ENCODE measurements at places on chromosomes 6 and 20.
A peak's percentile ranks its signal among the peaks of the same experiment; 100 is the strongest.

DNA sequence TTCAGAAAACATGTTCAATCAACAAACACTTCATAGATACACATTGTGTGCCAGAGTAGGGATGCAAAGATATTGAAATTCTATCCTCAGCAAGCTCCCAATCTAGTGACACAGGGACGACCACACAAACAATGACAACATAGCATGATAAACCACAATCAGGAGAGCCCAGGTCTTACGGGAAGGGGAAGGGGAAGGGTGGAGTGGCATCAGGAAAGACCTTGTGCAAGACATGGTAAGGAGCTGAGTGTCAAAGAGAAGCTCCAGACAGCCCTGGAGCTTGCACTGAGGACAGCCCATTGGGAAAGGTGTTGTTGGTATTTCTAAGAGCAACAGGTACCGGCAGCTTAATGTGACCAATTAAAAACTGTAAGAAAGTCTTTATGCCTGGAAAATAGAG is 103.6 kb downstream of the PDE7B start:
- no peak for DNase-seq

GRCh38 chr6:156026486-156027247 is 571.0 kb upstream of the NOX3 start:
- DNase-seq = no peak

DNA sequence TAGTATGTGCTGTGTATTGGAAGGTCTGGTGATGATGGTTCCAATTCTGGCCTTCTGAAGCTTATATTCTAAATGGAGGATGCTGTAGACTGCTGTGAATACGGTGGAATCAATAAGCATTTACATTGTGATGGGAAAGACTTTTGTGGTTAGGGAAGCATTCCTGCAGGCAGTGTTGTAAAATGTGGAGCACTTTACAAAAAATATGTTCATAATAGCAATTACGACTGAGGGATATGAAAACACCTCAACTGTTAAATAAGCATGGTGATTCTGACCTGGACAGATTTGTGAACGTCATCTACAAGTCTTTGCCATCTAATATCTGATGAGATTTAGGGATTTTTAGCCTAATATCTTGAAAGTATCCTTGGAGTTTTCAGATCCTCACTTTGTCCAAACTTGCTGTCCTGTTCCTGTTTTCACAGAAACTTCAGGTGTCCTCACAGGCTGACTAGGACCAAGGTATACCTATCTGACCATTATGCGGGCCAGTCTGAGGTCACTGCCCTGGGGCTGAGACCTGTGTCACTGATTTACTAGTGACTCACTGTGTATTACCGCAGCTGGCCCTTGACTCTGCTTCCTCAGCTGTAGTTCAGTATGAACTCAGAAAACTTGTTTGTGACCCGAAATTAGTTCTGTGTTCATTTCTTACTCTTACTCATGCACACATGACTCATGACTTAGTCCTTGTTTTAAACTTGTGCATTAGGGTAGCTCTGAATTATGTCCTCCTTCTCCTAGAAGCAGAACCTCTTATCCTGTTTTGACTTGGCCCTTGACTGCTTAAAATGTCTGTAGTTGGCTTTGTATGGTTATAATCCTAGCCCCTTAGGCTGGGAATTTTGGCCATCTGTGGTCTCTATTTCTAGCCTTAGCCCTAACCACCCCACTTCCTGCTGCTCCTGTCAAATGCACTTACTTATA is 343.0 kb downstream of the CDKAL1 start:
- peak; percentile 98 for DNase-seq

GRCh38 chr20:48550814-48551213 is 277.0 kb downstream of the PREX1 start:
- DNase-seq = no peak

DNA sequence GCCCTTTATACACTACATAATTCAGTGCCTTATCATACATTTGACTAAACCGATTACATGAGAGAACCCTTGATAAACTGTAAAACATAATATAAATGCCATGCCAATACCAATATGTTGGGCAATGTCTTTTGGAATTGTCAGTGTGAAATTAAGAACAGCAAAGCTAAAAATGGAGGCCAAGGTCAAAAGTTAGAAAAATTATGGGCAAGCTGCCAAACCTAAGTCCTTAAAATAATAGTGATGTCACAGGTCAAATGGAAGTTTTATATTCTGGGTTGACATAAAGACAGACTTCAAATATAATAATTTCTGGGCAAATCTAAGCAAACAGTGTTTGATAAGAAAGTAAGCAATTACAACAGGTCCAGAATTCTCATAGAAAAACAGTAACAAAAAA is 696.7 kb downstream of the RNF144B start:
- no peak for DNase-seq

DNA sequence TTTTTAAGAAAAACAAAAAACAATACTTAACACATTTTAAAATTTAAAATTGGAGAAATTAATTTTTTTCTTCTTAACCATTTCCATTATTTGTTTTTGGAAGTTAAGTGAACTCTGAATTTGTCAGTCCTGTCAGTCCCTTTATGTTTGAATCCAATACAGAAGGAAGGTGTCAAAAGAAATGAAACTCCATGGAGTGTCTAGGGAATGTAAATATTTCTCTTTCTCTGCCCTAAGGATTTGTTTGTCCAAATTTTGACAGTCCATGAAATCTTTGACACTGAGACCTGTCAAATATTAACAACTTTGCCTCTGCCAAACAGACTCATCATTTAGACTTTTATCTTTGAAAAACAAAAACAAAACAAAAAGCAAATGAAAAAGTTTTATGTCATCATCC is 166.4 kb downstream of the EPHA7 start:
- DNase-seq = no peak

DNA sequence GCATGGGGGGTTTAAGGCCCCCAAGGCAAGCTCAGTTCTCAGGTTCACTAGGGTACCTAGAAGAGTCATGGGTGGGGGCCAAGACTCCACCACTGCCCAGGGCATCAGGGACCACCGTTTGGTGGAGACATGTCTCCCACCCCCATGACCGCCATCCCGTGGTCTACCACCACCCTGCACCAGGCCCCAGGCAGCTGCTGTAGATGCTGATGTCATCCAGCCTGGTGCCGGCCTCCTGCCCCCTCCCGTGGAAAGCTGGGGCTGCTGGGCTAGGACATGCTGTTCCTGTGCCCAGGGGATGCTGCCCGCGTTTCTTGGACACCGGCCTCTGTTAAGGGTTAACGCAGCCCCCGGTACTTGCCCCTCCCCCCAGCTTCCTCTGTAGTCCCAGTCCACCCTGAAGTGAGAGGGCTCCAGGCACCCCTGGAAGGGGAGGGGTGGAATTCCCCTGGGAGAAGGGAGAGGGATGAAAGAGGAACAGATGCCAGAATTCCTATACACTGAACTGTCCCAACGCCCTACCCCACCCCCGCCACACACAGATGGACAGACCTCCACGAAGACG is 587 bp downstream of the IP6K3 start:
- DNase-seq = peak; percentile 20

GRCh38 chr6:118892355-118892991 is 1.5 kb upstream of the ASF1A start:
- no peak for DNase-seq

DNA sequence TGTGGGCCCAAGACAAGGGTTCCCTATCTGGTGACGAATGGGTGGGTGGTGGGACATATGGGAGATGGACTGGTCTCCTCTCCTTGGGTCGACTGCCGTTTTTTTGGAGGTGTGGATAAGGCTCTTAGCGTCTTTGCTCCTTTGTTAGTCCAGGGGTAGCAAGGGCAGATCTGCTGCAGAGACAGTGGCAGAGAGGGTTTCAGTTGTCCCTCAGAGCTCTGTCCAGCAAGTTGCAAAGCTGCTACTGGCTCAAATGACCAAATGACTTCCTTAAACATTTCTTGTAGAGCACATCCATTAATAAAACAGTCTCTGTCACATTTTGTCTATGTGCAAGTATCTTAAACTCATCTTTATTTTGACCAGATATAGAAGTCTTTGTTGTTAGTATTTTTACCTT is 508.0 kb upstream of the ADGRB3 start:
- no peak for DNase-seq

DNA sequence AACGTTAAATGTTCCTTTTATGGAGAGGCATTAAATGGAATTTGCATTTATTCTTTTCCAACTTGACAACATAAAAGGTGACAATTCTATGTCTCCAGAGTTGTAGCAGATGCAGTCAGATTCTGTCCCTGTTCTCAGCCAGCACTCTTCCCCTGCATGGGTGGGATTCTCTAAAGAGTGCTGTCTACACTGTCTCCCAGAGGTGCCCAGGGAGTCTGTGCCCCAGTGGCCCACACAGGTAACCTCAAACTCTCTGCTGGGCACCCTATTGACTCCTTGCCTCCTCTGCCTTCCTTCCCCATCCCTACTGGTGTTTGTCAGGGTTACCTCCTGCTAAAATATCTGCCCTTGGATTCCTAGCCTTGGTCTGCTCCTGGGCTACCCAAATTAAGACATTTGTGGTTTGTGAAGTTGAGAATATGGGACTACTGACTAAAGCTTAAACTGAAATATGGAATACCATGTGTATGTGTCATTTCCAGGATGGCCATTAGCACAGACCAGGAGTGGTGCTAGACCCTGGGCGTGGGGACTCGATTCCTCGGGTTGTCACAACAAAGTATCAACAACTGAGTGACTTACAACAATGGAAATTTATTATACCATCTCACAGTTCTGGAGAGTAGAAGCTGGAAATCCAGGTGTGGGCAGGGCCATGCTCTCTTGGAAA is 284.7 kb downstream of the CDH26 start:
- peak; percentile 75 for DNase-seq

DNA sequence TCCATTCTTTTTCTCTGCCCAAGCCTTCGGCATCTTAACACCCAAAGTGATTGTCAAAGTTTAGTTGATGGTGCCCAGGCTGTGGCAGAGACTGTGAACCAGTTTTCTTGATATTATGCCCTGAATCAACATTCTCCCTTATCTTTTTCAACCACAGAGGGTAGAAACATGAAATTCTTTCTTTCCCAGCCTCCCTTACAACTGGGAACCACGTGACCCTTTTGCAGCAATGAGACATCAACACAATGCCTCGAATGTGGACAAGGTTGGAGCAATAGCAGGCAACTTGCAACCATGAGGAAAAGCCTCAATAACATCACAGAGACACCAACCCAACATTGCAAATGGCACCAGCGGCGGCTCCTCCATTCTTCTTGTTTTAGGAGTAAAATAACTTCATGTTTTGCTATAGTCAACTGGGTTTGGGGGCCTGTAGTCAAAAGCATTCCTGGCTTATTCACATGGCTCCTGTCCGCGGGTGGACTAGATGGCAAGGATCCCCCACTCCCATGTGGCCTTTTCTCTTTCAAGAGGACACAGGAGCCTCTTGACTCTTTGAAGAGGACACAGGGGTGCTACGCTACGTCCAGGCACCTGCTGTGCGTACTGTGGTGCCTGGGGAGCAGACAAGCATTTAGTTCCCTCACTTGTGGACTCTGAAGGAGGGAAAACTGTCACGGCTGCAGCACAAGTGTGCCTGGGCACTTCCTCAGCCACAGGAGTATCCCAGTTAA is 90.5 kb downstream of the NOL4L start:
- no peak for DNase-seq

DNA sequence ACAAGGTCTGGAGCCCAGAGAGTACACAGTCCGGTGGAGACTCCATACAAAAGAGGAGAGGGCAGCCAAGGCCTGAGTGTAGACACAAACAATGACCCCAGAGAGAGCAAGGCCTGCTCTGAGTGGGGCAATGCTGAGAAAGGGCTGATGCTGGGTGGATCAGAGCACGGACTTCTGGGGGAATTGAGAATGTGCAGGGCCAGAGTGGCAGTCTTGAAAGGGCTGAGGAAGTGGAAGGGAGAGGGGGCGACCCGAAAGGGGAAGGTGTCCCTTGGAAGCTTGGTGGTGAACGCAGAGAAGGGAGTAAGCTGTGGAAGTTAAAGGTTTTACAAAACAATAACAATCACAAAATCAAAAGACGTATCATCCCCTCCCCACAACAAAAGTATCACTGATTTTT is 12.0 kb upstream of the GRM4 start:
- DNase-seq = no peak

GRCh38 chr20:45963059-45964005 is 8.7 kb downstream of the ZNF335 start:
- no peak for DNase-seq

DNA sequence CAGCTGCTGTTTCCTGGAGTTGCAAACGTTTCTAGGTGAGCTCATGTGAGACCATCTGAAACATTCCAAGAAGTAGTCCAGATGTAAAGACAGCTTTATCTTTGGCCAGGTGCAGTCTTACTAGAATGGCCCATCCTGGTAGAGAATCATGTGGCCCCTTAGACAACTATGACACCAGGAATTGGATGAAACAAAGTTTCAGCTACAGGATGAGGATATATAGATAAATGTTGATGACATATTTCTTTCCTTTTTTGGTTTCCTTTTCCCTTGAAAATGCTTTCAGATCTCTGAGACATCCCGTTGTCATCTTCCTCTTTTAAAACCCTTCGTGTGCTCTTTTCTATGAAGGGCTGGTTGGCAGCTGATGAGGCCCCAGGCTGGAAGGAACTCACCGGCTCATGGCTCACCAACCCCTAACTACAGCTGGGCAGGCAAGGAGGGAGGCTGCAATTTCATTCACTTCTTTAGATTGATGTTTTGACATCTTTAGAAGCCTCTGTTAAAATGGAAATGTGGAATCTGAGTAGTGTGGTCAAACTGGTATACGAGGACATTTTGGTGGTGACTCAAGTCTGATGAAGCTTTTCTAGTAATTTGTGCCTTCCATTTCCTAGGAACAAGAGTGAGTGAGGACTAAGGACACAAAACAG is 167.9 kb upstream of the TNFAIP3 start:
- no peak for DNase-seq

Measured in mammary epithelial cell (primary cell).